Neuronal stem cell (in vitro differentiated cells): ENCODE measurements at places on chromosomes 12 and 14.

DNA sequence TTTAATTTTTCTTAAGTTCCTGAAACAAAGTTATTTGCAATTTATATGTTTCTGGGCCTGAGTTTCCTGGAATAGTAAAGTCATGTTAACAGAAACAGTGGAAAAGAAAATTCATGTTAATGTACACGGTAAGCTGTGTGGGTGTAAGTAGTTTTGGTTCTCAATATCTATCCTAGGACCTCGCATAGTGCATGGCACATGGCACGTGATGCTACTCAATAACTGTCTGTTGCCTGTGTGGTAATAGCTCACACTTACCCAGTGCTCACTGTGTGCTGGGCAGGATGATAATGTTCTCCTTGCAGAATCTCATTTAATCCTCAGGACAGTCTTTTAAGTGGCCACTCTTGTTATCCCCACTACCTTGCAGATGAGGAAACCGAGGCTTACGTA lies 100.7 kb downstream of the DUSP16 start:
- DNase-seq = no peak

DNA sequence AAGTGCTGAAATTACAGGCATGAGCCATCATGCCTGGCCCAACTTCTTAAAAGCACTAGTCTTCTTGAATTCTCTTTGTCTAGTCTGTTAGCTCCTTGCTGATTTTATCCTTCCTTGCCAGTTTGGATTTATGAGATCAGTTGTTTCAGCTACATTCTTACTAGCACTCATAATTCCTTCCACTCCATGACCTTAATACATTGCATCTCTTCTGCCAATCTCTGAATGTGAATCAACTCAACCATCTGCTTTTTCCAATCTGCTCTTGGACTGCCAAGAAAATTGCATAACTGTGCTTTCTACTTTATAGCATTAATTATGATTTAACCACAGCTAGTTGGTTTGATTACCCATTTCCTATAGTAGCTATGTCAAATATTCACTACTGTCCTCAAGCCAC lies 14.9 kb upstream of the HEATR5A start:
- no peak for DNase-seq

- no peak for DNase-seq
Measured at GRCh38 chr12:128444598-128444997, 177.6 kb downstream of the TMEM132C start.

GRCh38 chr12:19066475-19067001 lies 63.0 kb upstream of the PLEKHA5 start:
- DNase-seq = no peak

DNA sequence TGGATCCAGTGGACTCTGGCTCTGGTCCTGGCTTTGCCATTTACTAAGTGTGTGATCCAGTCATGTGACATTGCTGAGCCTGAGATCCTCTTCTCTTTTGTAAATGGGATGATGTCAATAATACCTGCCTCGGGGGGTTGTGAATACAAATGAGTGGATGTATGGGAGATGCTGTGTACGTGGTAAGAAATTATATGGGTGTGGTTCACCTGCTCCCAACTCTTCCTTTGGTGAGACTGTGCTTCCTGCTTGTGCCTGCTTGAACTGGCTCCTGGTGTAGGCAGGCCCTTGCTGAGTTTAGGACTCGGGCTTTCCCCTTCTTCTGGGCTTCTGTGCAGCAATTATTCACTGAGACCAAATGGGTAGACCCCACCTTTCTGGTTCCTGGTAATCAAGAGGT lies 189.5 kb upstream of the FRMD6 start:
- DNase-seq = no peak
